ENCODE measurements at places on chromosomes 13 and 19. TPM values are rescaled to one million over a fixed set of nuclear protein-coding genes. Genes with fewer than 3 reads are reported as not detected.

ZFR2 gene
- not detected for total RNA-seq

CELF5 gene
- total RNA-seq, result 0.52 TPM

CBLC gene
- total RNA-seq, result not detected

CYP2F1 gene
- not detected for total RNA-seq

ZNF208 gene
- not detected for total RNA-seq

ZSWIM4 gene
- 3.1 TPM for total RNA-seq

SHANK1 gene
- 0.18 TPM for total RNA-seq

CEBPA gene
- 7.8 TPM for total RNA-seq

DACH1 gene
- not detected for total RNA-seq

NRTN gene
- total RNA-seq, result 1.4 TPM
